Fibroblast of skin of right biceps (primary cell): ENCODE measurements at places on chromosomes 4 and X.

DNA sequence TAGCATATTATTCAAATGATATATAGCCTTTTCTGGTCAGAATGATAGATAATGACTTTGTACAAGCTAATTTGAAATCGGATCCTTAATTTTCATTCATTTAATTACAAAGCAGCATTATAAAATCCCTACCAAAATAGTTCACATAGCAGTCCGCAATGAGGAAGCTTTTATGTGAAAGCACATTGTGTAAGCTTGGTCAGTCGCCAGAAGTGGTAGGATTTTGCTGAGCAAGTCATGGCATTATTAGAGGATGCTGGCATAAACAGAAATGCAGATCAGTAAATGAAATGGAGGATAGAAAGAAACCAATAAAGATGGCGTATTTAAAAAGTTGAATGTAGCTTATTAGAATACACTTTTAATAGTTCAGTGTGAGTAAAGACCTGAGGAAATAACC is 93.2 kb upstream of the DIAPH2 start:
- DNase-seq = no peak

DNA sequence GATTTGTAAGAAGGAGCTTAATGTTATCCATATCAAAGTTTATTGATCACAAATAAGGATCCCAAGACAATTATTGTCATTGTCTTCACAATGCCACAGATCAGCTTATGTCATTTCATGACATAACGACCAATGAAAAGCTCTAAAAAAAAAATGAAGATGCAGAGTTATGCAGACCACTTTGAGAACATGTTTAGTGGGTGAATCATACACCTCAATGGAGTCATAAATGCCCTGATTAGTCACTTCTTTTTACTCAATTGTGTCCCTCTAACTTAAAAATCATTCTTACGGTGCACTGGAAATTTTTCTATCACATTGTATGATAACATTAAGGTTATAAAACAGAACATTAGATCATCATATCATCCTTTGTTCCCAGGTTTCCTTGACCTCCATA is 87.6 kb upstream of the GABRG1 start:
- DNase-seq = peak; percentile 9

DNA sequence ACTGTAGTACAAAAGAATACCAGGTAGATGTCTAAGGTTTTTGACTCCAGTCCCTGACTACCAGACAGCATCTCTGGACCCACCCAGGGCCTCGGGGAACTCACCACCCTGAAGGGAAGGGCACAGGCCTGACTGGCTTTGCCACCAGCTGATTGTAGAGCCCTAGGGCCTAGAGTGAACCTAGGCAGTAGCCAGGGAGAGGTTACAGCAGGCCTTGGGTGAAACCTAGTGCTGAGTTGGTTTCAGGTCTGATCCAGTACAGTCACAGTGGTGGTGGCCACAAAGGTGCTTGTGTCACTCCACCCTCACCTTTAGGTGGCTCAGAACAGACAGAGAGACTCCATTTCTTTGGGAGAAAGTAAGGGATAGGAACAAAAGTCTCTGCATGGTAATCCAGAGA is 244.8 kb downstream of the KLHL13 start:
- DNase-seq = no peak

DNA sequence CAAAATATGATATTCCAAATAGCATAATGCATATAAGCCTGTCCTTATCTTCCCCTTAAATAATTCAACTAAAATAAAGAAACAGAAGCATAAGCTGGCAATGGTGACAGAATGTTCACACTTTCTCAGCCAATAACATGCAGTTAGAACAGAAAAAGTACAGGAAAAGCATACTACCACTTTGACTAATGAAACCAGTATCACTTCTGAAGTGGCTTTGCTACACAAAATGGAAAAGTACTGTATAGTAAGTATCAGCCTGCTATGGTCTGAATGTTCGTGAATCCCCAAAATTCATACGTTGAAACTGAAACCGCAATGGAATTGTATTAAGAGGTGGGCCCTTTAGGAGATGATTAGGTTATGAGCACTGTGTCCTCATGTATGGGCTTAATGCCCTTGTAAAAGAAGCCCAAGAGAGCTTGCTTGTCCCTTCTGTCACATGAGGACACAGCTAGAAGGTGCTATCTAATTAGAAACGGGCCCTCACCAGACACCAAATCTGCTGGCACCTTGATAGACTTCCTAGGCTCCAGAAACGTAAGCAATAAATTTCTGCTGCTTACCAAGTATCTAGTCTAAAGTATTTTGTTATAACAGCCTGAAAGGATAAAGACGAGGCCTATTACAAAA is 102.6 kb downstream of the PRDM5 start:
- no peak for DNase-seq

GRCh38 chr4:122542411-122543236 is 78.2 kb downstream of the IL21 start:
- peak; percentile 59 for DNase-seq
